Activated gamma-delta T cell (primary cell): ENCODE measurements at places on chromosomes 16 and 17.

DNA sequence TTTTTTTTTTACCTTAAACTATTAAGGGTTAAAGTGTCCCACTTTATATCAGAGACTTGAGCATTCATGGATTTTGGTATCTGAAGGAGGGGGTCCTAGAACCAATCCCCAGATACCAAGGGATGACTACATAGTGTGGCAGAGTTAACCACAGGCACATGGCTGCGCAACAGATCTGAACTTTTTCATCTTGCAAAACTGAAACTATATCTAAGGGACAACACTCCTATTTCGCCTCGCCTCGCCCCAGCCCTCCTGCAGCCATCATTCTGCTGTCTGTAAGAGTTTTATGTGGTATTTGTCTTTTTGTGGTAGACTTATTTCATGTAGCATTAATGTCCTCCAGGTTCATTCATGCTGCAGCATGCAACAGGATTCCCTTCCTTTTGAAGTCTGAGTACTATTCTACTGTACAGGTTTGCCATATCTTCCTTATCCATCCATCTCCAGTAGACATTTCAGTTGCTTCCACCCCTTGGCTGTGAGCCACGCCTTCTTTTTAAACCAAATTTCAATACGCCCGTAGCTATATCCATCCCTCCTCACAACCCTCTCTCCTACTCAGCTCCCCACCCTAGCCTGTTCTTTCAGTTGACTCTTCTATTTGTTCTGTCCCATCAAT, 53.2 kb downstream of the AMFR start:
- DNase-seq: no peak

DNA sequence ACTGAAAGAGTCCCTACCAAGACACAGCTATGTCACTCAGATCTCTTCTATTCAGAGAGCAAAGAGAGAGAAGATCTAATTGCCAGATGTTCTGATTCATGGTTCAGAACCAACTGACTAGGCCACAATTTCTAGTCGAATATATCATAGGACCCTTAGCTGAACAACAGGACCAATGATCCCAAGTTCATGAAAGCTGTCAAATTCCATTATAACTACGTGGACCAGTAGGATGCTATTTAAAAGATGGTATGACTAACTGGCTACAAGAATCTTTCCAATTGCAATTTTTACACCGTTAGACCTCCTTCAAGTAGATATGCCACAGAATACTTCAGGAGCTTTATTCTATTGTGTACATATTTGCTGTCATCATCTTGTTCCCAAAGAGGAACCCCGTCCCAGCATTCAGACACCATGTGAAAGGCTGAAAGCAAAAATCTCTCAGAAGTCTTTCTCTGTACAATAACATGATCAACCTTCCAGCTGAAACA, 26.0 kb downstream of the DCUN1D3 start:
- DNase-seq: no peak

DNA sequence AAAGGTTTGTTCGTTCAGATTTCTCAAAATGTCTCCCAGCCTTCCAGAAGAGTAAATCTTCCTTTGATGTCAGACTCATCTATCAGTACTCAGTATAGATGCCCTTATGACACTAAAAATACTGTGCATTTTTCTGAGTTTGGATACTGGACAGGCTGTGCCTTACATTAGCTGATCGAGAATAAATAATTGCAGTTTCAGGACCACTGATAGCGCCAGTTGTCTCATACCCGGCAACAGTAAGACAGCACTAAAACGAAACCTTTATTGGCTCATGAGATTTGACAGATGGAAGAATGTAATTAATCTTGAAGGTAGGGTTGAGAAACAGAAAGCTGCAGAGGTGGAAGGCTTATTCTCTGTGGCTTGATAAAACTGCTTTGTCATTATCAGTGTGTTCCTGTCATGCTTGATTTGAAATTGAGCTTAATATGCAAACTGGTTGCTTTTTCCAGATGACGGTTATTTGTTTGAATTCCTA, 1.2 kb downstream of the ATP6V0A1 start:
- DNase-seq: no peak

DNA sequence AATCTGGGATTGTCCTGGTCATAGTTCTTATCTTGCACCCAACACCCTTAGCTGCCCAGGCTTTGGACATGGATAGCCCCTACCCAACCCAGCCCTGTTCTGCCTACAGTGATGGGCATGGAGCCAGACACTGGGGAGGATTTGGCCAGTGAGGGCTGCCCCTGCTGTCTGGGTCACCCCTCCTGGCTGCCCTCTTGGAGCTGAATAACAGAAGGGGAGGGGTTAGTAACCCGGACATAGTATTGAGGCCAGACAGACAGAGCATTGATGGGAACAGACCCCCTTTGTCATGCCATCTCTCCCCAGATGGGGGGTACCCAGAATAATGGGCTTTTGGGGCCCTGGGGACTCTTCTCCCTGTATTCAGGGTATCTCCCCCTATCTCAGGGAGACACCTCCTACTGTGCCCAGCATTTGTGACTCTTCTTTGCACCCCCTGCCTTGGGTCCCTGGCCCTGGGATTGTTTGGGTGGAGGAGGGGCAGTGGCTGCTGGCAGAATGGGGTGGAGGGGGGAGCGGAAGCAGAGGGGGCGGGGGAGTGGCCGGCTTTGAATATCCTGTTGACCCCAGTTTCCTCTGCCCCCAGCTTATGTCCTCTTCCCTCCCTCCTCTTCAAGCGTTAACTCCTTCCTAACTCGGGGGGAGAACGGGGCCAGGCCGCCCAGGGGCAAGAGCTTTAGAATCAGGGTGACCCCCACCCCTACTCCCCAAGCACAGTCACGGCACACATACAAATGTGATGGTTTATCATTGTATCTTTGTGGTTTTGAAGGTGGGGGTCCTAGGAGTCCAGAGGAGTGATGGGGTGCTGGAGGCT, 17.0 kb downstream of the GJD3 start:
- DNase-seq: no peak

GRCh38 chr17:79838522-79839274, 542 bp downstream of the CBX4 start:
- no peak for DNase-seq

DNA sequence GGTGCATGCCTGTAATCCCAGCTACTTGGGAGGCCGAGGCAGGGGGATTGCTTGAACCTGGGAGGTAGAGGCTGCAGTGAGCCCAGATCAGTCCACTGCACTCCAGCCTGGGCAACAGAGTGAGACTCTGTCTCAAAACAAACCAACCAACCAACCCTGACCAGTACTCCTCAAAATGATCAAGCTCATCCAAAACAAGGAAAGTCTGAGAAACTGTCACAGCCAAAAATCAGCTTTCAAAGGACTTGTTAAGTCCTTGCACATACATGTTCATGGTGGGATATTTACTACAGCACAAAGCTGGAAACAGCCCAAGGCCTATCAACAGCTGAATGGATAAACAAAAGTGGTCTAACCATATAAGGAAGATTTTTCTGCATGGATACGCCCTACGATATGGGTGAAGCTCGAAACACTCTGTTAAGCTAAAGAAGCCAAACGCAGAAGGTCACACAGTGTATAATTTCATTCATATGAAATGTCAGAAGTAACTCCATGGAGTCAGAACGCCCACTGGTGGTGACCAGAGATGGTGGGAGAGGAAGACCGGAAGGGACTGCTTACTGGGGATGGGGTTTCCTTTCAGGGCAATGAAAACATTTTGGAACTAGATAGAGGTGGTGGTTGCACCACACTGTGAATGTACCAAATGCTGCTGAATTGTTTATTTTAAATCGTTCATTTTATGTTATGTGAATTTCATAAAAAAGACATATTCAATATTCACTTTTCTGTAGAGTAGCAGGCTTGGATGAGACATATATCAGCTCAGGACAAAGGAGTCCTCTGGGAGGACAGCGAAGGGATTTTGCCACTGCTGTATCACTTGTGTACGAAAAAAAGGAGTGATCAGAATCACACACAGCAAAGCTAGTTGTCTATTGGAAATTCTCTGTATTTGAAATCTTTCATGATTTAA, 17.7 kb downstream of the CCL17 start:
- no peak for DNase-seq

DNA sequence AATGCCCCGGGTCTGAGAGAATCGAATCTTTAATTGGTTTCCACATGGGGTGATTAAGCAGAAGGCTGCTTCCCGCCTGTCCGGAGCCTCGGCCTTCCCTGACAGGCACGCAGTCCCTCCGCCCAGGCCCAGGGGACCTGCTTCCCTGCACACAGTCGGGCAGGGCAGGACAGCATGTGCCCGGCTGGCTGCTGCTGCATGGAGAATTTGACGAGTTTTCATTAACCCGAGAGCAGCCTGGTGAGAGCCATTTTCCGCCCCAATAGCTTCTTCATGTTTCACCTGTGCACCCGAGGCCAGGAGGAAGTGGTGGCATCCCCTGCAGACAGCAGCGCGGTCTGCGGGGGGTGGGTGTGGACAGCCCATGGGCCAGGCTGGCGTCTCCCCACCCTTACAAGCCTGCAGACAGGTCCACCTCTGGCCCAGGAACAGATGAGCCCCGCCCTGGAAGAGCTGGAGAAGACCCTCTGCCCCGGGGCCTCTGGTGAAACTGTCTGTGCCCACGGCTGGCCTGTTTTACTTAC, 67.0 kb downstream of the KLHDC4 start:
- no peak for DNase-seq

- no peak for DNase-seq
Observed at GRCh38 chr16:24071666-24072360, 184.3 kb upstream of the CACNG3 start.

DNA sequence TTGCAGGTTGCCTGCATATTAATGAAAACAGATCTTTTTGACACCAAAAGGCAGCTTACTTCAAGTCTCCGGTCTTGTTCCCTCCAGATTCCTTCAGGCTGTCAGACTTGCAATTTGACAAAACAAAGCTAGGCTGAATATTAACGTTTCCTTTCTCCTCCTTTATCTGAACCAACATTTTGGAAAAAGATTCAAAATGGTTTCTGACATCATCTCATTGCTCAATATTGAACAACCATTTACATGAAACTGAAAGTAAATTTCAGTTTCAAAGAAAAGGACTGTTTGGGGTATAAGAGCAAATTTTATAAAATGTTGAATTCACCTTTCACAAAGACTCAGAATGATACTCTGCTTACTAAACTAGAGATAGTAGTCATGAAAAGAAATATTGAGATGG, 521.8 kb downstream of the KCNJ2 start:
- no peak for DNase-seq

GRCh38 chr17:75872434-75873351, 5.7 kb downstream of the TRIM47 start:
- no peak for DNase-seq
